Osteocyte (in vitro differentiated cells): ENCODE measurements at places on chromosomes 1 and 21. TPM values are rescaled to one million over a fixed set of nuclear protein-coding genes. Genes with fewer than 3 reads are reported as not detected.

GRCh38 chr1:39754906-39755504 lies 16.1 kb downstream of the OXCT2 start:
- peak; percentile 73 for DNase-seq
- H3K27me3 ChIP-seq, result no peaks in the 10 kb centered on the region
- no peaks in the 10 kb centered on the region for H3K4me1 ChIP-seq
- H3K27ac ChIP-seq, result no peak overlapping the region

- no peak for DNase-seq
- H3K27ac ChIP-seq, result no peak overlapping the region
- H3K4me1 ChIP-seq, result peaks cover 31% of the 10 kb centered on the region
Measured at GRCh38 chr1:156700736-156701531, 4.4 kb downstream of the CRABP2 start.

The KMO gene
- not detected in 2 replicates for total RNA-seq

DNA sequence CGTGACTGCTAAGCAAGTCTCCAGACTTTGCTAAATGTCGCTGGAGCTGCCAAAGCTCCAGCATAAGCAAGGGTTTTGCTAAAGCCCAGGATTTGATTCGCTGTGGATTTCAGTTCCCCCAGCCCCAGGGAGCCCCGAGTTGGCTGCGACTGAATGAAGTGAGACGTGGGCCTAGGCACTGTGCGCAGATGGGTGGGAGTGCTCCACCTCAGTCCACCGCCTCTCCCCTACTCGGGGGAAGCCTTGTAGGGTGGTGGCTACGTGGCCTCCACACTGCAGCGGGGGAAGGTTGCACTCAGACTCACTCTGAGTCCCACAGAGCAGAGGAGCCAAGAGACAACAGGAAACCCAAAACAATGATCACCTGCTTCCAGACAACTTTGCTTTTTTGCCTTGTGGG lies 397.8 kb upstream of the VAMP3 start:
- no peaks in the 10 kb centered on the region for H3K36me3 ChIP-seq
- no peak overlapping the region for H3K4me3 ChIP-seq
- DNase-seq, result no peak
- no peak overlapping the region for H3K27ac ChIP-seq
- no peaks in the 10 kb centered on the region for H3K27me3 ChIP-seq
- H3K4me1 ChIP-seq, result no peaks in the 10 kb centered on the region

The FCRL6 gene
- total RNA-seq, result not detected in 2 replicates

DNA sequence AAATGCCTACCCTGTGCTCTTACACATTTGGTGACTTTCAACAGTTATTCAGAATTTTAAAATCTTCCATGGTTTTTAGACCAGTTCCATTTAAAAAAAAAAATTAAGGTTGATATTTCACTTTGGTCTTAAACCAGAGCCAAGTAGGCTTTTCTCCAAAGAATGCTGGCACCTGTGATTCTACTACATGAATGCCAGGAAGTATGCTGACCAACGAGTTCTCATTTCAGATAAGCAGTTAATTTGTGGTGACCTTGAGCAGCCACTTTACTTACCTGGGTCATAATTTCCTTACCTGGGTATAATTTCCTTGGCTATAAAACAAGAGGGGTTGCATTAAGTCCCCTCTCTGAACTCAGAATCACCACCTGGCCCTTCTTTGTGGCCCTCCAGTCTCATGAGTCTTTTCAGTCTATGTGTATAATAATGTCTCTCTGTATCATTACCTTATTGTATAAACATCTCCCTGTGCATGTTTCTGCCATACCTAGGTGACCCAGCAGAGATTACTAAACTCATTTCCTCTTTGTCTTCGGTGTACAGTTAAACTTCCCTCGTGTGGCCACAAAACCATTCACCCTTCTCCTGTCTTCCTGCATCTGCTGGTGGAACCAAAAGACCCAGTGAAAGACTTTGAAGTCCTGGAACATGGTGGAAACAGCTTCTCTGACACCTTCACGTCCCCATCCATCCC lies 139.1 kb upstream of the DPT start:
- DNase-seq, result no peak
- peaks cover 7% of the 10 kb centered on the region for H3K27me3 ChIP-seq
- no peak overlapping the region for H3K4me3 ChIP-seq
- no peaks in the 10 kb centered on the region for H3K4me1 ChIP-seq
- H3K27ac ChIP-seq, result no peak overlapping the region
